ENCODE measurements at places on chromosomes 2 and 18.

- no peak for DNase-seq
Observed at GRCh38 chr2:221293949-221294742, 278.0 kb downstream of the EPHA4 start.

DNA sequence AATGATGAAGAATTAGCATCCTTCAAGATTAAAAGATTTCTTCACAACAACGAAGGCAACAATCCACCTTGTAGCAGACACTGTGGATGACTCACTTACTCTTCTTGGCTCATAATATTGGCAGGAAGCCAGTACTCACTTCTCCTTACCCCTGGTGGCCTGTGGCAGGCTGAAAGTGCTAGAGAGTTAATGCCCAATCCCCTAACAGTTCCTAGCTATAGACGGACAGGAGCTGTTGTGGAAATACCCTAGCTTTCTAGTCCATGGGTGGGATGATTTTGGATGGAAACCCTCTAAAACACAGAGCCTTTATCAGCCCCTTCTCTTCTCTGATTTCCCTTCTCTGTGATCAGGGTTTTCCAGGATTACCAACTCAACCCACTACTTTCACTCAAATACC, 128.6 kb upstream of the NYAP2 start:
- no peak for DNase-seq

GRCh38 chr2:28868611-28869010, 1.5 kb downstream of the TRMT61B start:
- DNase-seq = no peak

- no peak for DNase-seq
Observed at GRCh38 chr2:160141419-160141818, 58.7 kb downstream of the ITGB6 start.

DNA sequence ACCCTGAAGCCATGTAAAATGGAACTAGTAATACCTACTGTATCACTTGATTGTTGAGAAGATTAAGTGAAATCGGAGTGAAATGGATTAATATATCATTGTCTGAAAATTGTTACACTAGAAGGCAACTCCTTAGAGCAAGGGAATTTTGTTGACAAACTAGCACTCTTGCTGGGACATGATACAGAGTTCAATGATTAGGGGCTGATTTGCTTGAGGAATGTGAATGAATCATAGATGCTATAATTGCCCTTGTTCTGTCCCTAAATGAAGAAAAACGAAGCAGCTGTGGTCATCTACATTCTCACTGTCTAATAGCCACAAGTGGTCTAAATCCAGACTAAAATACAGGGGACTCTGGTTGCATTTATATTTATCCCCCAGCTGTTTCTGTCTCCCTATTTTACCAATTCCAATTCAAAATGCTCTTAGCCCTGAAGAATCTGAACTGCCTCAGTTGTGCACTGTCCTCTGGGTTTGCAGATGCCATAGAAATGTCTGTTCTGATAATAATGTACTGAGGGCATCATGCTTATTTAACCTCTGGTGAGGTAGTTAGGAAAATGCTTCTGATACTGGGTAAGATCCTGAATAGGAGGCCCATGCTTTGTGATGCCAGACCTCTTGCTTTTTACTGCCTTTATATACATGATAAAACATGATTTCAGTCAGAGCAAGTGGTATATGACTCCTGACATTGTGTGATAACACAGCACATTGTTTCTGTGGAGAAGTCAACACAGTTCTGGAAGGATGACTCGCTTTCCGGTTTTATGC, 382.1 kb downstream of the NRXN1 start:
- DNase-seq = no peak

- DNase-seq = no peak
Observed at GRCh38 chr2:217932803-217933616, 69.8 kb downstream of the TNS1 start.

DNA sequence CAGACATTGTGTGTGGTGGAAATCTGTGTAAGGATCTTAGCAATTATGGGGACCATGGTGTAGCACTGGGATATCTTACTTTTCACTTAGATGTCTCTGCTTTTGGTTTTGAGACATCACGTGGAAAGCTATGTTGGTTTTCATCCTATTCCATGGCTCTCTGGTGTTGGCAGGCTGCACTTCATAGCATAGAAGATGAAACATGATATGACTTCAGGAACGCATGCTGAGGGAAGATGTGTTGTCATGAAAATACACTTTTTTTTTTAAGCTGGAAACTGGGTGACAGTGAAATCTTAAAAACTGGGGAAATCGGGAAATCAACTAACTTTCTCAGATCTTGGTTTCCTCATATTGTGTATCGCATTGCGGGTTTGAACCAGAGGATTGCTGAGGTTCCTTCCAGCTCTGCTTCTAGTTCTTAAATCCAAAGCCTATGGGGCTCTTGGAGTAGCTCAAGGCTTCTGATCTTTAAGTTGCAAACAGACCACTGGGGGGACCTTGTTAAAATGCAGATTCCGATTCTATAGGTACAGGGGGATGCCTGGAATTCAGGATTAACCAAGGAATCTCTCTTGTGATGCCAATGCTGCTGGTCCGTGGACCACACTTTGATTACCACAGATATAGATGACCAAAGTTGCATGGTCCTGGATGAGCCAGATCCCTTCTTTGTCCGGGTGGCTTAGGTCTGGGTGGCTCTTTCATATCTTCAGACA, 160.7 kb downstream of the SH3RF3 start:
- DNase-seq = no peak

- no peak for DNase-seq
Observed at GRCh38 chr2:40700231-40700954, 248.5 kb upstream of the SLC8A1 start.

DNA sequence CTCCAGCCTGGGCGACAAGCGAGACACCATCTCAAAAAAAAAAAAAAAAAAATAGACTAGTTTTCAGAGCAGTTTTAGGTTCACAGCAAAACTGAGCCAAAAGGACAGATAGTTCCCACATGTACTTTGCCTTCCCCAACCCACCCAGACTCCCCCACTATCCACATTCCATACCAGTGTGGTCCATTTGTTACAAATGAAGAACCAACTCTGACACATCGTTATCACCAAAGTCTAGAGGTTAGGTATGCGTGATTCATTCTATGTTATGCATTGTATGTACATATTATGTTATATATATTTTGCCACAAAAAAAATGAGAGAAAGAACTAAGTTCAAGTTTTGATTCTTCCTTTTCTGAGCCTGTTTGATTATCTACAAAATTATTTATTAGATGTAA, 3.5 kb downstream of the DUSP11 start:
- no peak for DNase-seq

DNA sequence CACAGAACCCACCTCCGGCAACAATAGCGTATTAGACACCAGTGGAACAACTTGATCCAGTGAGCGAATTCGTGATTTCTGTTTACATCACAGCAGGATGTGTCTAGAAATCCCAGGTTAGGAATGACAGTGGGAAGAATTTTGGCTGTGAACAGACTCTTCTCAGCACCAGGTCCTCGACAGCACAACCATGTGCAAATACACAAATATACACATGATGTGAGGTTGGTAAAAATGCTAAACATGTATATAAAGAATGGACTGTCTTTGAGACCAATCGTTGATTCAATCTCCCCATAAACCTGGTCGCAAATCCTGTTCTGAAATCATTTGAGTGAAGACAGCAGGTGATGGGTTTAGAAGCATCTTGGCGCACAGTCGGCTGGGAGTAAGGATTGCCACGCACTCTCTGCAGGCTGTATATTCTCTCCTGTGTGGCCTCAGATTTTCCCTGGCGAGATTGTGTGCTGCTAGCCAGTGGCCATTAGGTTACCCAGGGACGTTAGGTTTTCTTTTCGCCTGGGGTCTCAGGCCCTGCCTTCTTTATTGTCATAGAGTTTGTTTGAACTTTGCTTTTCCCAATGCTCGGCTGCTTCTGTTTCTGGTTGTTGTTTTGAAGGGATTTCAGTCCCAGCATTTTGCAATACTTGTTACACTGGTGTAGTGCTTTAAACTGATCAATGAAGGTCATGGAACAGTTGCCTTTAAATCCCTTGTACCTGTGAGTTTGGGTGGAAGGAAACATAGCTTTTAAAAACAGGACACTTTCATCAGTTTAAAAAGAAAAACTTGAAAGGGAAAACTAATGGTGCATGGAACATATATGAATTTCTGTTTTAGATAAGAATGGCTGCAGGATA, 147.3 kb downstream of the ALPK2 start:
- no peak for DNase-seq

Measured in stimulated activated CD4-positive, alpha-beta T cell treated with anti-CD3 and anti-CD28 coated beads, Interleukin-2, amount 100 ng/mL, for 24 hours (primary cell).